DND-41 (cell line): ENCODE measurements at places on chromosomes 12 and 14.

GRCh38 chr12:49924628-49925246 lies 21.0 kb upstream of the FAIM2 start:
- DNase-seq: no peak
- H3K27ac ChIP-seq: no peak overlapping the region
- peaks cover 4% of the 10 kb centered on the region for H3K27me3 ChIP-seq
- no peak overlapping the region for H3K4me3 ChIP-seq
- no peaks in the 10 kb centered on the region for H3K4me1 ChIP-seq

- H3K4me1 ChIP-seq: no peaks in the 10 kb centered on the region
- H3K27me3 ChIP-seq: no peaks in the 10 kb centered on the region
- DNase-seq: no peak
- H3K27ac ChIP-seq: no peak overlapping the region
- H3K4me3 ChIP-seq: no peak overlapping the region
Measured at GRCh38 chr14:82449926-82450468, 916.3 kb upstream of the SEL1L start.

- H3K27me3 ChIP-seq: no peaks in the 10 kb centered on the region
- H3K36me3 ChIP-seq: no peaks in the 10 kb centered on the region
- no peak overlapping the region for H3K4me3 ChIP-seq
- no peaks in the 10 kb centered on the region for H3K4me1 ChIP-seq
Measured at GRCh38 chr14:93040982-93041381, 74.7 kb downstream of the ITPK1 start.

DNA sequence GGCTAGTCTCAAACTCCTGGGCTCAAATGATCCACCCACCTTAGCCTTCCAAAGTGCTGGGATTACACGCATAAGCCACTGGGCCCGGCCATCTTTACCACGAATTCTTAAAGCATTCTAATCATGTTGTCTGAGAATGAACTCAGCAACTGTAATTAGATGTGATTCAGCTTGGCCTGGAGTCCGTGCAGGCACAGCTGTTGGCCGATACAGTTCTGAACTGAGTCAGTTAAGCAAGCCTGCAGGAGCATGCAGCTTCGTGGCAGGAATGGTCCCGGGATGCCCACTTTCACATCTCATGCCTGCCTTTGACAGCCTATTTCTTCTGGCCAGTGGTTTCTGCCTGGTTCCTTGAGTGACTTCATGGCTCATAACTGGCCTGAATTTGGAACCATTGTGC lies 194.1 kb downstream of the ANO6 start:
- no peaks in the 10 kb centered on the region for H3K27me3 ChIP-seq
- H3K4me1 ChIP-seq: no peaks in the 10 kb centered on the region
- H3K27ac ChIP-seq: no peak overlapping the region

DNA sequence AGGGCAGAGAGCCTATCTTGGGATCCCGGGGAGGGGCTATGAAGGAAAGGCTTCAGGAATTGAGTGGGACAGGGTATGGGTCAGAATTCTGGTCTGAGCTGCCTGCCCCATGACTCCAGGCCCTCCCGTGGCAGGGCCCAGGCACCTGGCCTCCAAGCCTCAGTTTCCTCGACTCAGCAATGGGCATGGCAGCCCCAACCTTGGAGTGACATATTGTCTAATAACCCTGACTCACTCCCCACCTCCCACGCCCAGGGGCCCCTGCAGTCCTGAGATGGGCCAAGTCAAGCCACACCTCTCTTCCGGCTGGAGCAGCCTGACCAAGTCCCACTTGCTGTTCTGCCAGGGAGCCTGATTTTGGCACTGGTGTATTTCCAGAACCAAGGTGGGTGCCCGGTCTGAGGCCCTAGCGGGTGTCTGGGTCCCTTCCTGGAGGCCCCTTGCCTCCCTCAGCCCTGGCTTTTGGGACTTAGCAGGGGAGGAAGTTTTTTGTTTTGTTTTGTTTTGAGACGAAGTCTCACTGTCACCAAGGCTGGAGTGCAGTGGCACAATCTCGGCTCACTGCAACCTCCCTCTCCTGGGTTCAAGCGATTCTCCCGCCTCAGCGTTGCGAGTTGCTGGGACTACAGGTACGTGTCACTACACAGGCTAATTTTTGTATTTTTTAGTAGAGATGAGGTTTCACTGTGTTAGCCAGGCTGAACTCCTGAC lies 40.3 kb upstream of the RCOR1 start:
- peaks cover 7% of the 10 kb centered on the region for H3K4me1 ChIP-seq
- H3K27me3 ChIP-seq: peaks cover 18% of the 10 kb centered on the region
- no peak overlapping the region for H3K4me3 ChIP-seq
- H3K36me3 ChIP-seq: no peaks in the 10 kb centered on the region
- H3K27ac ChIP-seq: no peak overlapping the region

DNA sequence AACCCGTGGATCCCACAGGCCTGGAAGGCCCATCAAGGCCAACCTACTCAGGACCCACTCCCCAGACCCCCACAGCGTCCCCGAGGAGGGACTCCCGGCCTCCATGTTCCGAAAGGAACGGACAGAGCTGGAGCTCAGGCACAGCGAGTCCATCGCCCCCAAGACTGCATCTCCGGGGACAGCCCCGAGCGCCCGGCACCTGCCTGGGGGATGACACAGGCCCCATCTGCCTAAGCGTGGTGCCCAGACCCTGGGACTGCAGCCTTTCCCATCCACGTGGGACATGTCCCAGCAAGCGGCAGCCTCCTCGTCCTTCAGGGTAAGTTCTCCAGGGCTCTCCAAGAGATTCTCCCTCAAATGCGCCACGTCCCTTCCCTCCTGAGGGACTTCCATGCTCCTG lies 12.1 kb upstream of the DIO3 start:
- no peaks in the 10 kb centered on the region for H3K4me1 ChIP-seq
- peaks cover 5% of the 10 kb centered on the region for H3K27me3 ChIP-seq
- H3K36me3 ChIP-seq: no peaks in the 10 kb centered on the region
- no peak overlapping the region for H3K4me3 ChIP-seq
